Amniotic stem cell (primary cell): ENCODE measurements at places on chromosomes 16 and 17.
A peak's percentile ranks its signal among the peaks of the same experiment; 100 is the strongest.

DNA sequence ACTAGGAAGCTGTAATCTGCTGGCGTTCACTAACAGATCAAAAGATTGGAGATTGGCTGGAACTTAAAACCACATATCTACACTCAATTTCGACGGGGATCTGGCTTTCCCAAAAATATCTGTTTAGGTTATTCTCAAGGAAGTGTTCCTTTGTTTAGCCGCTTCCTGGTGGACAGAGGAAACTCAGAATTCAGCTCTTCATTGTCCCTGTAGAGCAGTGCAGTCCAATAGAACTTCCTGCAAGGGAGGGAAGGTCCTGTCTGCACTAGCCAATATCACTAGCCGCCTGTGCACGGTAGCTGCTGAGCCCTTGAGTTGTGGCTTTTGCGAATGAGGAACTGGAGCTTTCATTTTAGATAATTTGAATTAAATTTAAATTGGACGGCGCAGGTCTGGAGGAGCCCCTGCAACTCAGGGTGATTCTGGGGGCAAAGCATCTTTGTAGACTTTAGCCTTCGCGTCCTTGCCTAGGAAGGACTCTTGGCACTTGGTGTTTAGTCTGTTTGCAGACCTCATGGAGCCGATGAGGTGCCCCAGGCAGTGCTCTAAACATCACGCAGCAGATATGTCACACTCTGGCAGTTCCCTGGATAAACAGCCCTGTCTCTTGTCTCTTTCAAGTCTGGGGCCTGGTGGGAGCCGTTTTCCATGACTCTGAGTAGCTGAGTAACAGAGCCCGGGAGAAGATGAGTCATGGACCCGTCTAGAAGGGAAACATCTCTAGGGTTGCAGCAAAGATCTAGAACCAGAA is 122.2 kb downstream of the CCDC182 start:
- DNase-seq: peak; percentile 65

DNA sequence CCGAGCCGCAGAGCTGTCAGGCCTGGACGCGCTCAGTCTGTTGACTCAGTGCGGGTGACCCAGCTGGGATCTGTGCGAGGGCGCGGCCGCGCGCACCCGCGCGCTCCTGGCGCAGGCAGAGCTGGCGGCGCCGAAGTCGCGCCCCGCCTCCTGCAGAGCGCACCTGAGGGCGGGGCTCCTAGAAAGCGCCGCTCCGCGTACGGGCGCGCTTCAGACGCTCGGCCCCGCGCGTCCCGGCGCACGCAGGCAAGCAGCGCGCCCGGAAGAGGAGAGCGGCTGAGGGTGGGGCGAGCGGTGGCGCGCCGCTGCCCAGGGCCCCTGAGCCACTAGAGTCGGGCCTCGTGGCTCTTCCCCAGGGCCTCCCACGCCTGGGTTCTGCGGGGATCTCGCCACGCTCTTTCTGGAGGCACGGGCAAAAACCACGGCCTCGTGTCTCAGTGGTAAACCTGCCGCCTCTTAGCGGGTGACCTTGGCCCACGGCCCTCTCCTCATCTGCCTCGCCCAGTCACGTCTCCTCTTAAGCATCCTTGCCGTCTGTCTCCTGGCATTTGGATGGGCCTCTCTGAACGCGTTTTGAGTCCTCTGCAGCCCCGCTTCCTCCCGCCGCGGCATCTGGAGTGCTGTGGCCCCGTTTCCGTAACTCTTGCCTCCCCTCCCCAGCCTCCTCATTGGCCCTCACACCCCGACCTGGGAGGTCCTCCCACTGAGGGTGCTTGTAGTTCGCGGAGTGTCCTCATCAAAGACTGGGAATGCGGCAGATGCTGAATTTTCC is at the start of gene ABCA5:
Gene ABCA5 (minus strand): TSS at position 74 of the 772 bp plus-strand sequence. CDS start 12,718 bp downstream, outside the sequence.
- peak; percentile 71 for DNase-seq

- DNase-seq: no peak
Observed at GRCh38 chr16:12413393-12413792, 390.3 kb downstream of the CPPED1 start.

- no peak for DNase-seq
Observed at GRCh38 chr16:75761108-75761507, 34.8 kb upstream of the CPHXL start.

DNA sequence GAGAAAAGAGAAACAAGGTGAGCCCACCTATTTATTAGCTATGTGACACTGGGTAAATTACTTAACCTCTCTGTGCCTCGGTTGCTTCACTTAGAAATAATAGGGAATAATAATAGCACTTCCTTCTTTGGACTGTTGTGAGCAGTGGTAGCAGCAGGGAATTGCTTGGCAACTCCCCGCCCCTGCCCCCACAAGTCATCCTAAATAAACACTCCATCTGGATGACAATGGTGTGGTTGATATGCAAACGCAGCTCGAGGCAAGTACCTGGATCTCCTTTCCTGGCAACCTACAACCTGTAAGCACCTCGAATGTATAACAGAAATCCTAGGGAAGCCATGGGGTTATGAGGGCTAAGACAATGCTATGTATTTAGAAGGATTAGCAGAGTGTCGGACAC is 9.1 kb downstream of the TEKT3 start:
- no peak for DNase-seq

GRCh38 chr17:50266384-50267073 is 7.7 kb upstream of the TMEM92 start:
- peak; percentile 45 for DNase-seq

GRCh38 chr16:16805809-16806208 is 426.9 kb downstream of the NPIPA7 start:
- no peak for DNase-seq

DNA sequence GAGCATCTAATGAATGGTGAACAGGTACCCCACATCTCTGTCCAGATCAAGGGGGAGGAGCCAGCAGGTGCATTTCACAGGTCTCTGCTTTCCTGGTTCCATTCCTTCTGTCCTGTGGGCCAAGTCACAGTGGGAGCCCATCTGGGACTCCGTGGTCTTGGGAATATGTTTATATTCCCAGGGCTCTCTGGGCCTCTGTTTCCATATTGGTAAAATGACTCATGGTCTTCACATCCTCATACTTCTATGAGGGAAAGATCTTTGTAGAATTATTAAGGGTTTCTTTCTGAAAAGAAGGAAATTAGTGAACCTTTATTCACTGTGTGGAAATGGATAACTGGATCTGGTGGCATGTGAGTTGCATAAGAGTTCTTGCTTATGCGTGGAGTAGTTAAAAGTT is 6.2 kb downstream of the MYOCD start:
- DNase-seq: no peak

DNA sequence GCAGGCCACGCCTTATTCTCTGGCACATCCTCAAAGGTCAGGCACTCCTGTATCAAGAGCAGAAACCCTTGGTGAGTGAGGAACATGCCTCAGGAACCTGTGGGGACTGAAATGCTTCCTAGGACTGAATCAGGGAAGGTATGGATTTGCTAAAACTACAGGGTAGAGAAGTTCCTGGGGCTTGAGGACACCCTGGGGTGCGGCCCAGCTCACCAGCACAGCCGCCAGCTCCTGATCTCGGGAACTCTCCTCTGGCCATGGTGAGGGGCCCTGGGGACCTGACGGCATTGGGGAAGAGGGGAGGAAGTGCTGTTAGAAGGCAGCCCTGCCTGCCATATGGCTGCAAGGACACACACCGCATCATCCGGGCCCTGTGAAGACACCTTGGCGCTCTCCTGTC is 7.5 kb downstream of the ZSCAN10 start:
- DNase-seq: no peak

GRCh38 chr17:77881545-77881944 is 77.0 kb upstream of the TNRC6C start:
- no peak for DNase-seq

DNA sequence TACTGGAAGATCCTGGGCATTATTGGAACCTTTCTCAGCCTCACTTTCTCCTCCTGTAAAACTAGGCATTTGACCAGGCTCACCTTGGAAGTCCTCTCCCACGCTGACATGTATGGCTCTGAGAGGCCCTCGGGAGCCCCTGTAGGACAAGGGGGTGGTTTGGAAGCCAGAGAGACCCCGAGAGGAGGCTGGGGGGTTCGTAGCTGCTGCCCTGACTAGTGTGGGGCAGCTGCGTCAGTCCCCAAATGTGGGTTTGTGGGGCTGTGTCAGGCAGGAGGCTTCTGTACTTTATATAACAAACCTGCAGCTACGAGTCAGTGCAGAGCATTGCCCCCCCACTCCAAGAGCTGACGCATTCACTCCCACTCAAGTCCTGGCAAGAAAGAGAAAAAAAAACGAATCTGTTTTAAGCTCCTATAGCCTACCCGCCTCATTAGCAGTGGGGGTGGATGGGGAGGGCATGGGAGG is 1.8 kb downstream of the CX3CL1 start:
- DNase-seq: no peak

GRCh38 chr17:81291662-81292061 is 3.4 kb downstream of the SLC38A10 start:
- no peak for DNase-seq

GRCh38 chr16:48158296-48158695 is 2.5 kb upstream of the ABCC12 start:
- peak; percentile 28 for DNase-seq

GRCh38 chr17:58985971-58986370 is 120.7 kb downstream of the TRIM37 start:
- DNase-seq: no peak

DNA sequence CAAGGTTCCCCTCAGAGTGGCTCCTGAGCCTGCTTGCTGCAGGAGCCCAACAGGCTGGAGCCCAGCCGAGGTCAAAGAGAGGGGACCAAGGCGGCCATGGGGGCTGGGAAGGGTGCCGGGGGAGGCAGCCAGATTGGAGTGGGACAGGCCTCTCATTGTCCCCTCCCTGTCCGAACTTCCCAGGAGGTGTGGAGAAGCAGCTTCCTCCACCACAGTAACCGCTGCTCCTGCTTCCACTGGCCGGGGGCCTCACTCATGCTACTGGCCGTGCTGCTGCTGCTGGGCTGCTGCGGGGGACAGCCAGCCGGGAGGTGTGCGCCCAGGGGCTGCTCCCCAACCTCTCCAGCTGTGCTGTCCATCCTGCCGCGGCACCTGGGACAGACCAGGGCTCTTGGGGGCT is 29.3 kb downstream of the TMEM94 start:
- DNase-seq: no peak

GRCh38 chr16:50198802-50199403 is 45.8 kb downstream of the TENT4B start:
- DNase-seq: no peak

GRCh38 chr16:60217787-60218186 is 1483.7 kb upstream of the GOT2 start:
- no peak for DNase-seq

DNA sequence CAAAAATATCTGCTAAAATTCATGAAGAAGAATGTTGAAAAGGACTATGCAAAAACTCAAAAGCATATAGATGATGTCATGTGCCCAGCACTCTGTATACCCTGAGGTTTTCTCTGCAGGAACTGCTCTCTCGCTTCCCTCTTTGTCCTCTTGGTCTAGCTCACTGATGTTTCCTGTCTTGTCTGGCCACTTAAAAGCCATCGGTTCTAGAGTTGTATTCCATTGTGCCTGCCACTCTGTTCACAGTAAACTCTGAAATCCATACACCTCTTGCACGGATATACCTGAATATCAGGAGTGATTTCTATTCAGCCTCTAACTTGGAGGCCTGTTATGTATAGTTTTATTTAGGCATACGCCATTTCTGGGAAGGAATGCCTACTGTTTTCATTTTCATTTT is 101.0 kb upstream of the CNTNAP4 start:
- no peak for DNase-seq

- no peak for DNase-seq
Observed at GRCh38 chr17:81160747-81161453, 4.4 kb upstream of the PVALEF start.

DNA sequence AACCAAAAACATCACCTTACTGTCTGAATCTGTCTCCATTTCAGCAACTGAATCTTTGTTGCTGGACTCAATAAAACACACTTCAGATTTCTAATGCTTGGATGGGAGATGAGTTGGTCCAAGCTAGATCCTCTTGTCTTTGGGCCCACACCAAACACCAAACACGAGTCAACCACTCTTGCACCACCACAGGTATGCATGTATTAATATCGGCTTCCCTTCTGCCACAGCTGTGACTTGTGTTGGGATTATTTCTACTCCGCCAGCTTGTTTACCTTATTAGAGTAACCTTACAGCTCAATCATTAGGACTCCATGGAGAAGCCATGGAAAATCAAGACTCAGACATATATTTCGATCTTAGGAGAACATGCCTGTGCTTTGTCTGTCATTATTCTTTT is 49.9 kb downstream of the XYLT1 start:
- DNase-seq: no peak

- no peak for DNase-seq
Observed at GRCh38 chr17:986322-986929, 6.8 kb upstream of the NXN start.

DNA sequence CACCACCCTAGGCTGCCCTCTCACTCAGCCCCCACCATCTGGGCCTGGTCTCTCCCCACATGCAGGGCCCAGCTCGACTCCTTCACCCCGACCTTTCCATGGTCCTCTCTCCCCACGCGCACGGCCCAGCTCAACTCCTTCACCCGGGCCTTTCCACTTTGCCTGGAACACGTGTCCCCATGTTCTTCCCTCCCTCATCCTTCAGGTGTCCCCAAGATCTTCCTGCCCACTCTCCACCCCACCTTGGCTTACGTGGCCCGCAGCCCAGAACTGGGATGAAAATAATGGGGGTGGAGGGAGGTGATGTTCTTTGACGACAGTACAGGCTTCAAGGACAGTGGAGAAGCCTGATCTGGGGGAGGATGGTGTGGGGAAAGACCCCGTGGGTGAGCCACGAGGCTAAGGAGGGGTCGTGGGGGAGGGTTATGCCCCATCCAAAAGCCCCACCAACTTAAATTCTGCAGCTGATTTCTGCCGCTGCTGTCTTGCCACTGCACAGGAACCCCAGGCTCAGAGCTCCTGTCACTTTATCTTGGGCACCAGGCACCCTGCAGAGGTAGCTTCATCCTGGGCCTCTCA is 9.9 kb upstream of the MEAK7 start:
- no peak for DNase-seq

DNA sequence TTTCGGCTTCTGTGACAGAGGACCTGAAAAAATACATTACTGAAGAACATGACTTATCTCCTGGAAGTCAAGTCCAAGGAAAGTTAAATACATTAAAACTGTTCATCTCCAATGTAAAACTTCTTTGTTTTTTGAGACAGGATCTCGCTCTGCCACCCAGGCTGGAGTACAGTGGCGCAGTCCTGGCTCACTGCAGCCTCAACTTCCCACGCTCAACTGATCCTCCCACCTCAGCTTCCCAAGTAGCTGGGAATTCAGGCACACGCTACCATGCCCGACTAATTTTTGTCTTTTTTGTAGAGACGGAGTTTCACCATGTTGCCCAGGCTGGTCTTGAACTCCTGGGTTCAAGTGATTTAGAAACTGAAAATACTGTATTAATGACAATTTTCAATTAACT is 9.7 kb upstream of the TERB1 start:
- no peak for DNase-seq

- DNase-seq: peak; percentile 55
Observed at GRCh38 chr16:11155284-11155806, 100.7 kb downstream of the SOCS1 start.

- no peak for DNase-seq
Observed at GRCh38 chr16:28276301-28276700, 16.0 kb upstream of the SBK1 start.
